ENCODE measurements at places on chromosomes 13 and 19.
A peak's percentile ranks its signal among the peaks of the same experiment; 100 is the strongest.

DNA sequence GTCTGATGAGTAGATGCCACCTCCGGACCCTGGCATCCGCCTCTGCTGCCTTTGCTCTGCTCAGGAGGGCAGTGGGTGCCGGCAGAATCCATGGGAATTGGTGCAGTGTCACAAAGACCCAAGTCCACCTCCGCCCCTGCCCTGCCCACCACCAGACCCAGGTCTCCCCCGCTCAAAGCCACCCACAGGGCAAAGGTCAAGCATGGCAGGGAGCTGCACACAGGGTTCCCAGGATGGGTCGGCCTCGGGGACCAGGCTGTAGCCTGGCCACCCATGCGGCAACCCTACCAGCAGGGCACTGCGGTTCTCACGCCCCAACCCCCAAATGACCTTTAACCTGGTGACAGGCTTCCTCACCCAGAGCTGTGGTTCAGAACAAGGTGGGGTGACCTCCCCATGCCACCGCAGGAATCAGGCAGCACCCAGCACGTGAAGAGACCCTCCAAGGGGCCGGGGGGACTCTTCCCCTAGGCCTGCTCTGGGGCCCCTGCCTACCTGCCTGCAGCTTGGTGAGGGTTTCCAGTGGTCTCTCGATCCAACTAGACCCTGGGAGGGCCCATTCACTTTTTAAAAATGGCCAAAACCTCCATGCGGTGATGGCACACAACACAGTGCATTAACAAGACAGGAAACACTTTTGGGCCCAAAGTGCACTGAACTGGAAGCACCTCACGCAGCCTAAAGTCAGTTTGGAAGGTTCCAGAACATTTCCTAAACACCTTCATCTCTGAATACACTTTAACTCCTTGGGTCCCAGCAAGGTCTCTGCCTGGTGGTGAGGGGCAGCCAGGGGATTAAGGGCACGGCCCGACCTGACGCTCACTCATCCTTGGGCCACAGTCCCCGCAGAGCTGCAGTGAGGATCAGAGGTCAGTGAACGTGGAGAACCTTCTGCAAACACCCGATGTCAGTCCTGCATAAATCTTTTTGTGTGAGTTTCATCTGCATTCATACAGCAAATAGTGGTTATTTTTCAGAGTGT, 11.0 kb downstream of the GAS6 start:
- no peak for DNase-seq

DNA sequence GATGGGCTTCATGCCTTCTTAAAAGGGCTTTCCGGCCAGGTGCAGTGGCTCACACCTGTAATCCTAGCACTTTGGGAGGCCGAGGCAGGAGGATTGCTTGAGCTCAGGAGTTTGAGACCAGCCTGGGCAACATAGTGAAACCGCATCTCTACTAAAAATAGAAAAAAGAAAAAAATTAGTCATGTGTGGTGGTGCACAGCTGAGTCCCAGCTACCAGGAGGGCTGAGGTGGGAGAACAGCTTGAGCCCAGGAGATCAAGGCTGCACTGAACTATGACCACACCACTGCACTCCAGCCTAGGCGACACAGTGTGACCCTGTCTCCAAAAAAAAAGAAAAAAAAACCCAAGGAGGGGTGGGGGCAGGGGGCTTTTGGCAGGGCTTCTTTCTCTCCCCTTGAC, 7.2 kb downstream of the CARS2 start:
- no peak for DNase-seq

DNA sequence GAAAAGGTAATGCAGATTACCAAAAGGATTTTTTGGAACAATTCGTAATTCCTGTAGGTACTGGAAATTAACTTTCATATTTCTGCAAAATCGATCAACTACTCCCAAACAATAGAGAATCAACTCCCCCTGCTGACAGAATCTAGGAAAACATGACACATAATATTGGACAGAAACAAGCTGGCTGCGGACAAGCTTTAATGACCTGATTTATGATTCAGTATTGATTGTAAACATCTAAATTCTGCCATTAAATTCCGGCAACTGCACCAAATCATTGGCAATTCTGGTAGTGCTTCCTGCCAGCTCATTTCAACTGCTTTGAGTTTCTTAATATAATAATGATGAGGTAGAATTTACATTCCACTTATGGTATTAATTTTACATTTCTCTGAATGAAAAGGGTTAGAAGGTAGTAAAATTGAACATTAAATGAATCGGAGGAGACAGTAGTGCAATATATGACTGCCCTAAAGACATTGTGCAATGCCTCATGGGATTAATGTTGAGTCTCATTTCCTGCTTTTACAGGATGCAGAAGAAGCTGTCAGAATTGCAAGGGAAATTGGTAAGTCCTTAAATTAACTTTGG, 146.5 kb downstream of the PCCA start:
- DNase-seq, result peak; percentile 68

GRCh38 chr13:27496006-27496405, 45.6 kb upstream of the MTIF3 start:
- DNase-seq, result no peak

- DNase-seq, result no peak
Measured at GRCh38 chr19:4088975-4089374, 22.3 kb upstream of the ZBTB7A start.

GRCh38 chr19:55015126-55015525, 22.9 kb downstream of the GP6 start:
- no peak for DNase-seq

All from T47D (cell line).